Sigmoid colon (tissue), 7 donors: ENCODE measurements at places on chromosomes 3 and 15.

- no peak for DNase-seq
These were observed 59.5 kb downstream of the FNDC3B start for GRCh38 chr3:172098698-172099494.

GRCh38 chr15:92232317-92232716, 161.4 kb upstream of the ST8SIA2 start:
- no peak for DNase-seq

DNA sequence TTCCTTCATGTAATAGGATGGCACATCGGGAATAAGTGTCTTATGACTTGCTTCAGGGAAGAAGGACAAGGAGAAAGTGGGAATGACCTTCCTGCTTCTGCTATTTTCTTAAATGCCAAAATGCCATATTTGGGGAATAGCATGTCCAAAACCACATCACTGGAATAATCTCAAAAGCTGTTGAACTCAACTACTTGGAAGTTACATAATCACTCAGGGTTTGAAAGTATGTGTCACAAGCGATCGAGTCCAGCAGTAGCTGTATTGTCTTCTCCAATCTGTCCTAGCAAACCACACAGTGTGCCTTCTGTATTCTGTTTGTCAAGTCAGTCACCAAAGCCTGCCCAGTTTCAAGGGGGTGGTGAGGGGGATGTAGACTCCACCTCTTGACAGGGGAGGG, 58.3 kb upstream of the GADL1 start:
- DNase-seq, result no peak

DNA sequence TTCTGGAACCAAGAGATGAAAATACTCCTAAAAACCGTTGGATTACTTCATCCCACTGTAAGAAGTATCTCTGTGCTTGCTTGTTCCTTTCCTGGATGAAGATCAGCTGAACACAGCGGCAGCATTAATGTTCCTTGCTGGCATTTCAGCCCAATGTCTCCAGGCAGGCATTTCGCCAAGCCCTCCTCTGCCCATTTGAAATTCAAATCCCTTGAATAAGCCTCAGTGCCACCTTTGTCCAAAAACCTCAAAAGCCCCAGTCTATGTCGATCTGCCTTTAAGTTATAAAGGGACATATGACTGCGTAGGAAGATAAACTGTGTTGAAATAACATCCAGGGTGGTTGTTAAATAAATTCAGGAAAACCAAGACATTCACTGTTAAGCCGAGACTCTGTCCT, 156.8 kb upstream of the PDZRN3 start:
- DNase-seq, result no peak

DNA sequence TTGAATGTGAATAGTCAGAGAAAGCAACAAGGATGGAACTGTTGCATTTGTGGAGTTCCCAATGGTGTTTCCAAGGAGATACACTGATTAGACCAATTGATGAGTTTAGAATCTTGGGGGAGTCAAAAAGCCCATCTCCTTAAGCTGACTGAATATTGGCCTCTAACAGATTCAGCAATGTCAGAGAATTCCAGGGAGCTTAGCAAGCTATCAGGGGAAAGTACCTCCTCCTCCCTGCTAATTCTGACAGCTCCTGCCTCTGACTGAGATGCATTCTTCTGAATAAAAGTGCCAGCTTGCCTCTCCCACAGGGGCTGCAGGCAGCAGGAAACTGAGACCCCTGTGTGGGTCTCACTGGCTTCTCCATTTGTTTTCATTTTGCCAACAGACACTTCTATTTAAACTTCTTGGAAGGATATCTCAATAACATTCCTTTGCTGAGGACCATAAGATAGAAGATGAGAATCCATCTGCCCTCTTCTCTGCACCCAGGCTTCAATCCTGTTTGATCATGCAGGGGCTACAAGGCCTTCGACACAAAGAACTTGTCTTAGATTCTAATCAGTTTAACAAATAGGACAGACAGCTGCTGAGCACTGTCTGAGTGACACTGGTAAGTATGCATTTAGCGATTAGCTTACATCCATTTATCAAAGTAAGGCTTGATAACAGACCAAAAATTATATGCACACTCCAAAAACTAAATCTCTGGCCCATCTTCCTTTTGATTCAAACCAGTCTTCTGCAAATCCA, 1080.8 kb downstream of the TUSC7 start:
- DNase-seq, result no peak

DNA sequence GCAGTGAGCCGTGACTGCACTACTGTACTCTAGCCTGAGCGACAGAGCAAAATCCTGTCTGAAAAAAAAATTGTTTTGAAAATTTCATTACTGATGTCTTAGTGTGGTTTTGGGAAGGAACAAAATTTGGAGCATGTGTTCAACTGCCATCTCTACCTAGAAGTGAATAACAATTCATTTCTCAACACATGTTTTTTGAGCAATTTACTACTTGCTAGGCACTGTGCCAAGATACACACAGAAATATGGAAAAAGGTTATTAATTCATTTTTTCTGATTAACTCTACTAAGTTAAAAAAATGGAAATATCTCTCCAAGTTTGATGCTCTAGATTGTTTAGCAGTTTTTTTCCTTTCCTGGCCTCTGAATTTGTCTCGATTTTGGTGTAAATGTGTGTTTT, 5.2 kb upstream of the TCF12 start:
- no peak for DNase-seq

GRCh38 chr3:191894406-191894805, 433.4 kb downstream of the PYDC2 start:
- DNase-seq, result no peak

DNA sequence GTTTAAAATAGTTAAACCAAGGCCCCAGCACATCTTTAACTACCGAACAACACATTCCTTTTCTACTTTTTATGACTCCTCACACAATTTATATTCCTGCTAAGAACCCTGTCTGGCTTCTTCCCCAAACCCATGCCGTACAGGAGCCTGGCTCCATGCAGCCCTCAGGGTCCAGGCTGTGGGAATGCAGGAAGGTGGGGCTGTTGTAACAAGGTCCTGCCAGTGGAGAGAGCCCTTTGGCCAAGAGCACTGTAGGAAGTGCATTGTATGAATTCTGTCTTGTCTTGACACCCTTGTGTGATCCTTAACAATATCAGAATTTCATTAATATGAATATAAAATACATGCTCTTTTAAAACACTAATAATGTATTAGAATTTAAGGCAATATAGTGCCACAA, 563.8 kb downstream of the TBL1XR1 start:
- no peak for DNase-seq
